ENCODE measurements at places on chromosomes 7 and 10.

DNA sequence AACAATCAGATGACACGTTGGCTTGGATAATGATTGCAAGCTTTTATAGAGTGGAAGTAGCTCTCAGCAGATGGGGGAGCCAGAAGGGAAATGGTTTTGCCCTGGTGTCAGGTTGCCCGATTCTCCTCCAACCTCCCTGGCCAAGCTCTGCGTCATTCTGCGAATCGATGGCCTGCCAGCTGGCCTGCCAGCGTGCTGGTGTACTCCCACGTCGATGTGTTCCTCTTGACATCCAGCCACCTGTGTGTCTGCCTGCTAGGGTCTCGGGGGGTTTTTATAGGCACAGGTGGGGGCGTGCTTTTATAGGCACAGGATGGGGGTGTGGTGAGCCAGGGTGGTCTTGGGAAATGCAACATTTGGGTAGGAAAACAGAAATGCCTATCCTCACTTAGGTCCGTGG, 4.6 kb downstream of the NET1 start:
- DNase-seq = no peak

DNA sequence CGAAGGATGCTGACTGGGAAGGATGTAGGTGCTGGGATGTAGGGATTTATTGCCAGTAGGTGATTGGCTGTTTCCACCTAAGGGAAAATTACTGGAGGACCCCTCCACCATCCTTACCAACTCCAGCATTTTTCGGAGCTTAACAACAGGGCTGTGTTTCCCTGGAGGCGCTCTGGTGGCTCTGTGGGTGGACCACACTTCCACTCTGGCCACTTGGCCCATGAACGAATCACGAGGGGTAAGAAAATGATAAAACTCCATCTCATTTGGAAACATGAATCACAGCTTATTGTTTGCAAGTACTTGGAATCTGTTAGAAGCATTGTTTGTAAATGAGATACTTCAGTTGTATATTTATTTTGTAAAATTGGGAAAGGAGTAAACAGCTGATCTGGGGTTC, 3.0 kb downstream of the DOCK1 start:
- no peak for DNase-seq

DNA sequence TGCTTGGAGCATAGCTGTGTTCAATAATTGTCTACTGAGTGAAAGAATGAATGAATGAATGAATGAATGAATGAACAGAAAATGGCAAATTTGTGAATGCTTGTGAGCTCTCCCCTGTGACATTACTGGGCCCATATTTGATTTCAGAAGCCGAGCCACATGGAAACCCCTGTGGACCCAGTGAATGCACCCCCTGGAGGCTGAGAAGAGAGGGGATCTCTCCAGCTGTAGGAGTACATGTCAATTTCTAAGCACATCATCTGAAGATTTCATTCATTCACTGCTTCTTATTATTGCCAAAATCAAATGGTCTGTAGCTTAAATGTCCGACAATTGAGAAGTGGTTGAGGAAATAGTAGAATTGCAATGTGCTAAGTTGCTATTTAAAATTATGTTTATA, 58.3 kb upstream of the DOCK1 start:
- no peak for DNase-seq

DNA sequence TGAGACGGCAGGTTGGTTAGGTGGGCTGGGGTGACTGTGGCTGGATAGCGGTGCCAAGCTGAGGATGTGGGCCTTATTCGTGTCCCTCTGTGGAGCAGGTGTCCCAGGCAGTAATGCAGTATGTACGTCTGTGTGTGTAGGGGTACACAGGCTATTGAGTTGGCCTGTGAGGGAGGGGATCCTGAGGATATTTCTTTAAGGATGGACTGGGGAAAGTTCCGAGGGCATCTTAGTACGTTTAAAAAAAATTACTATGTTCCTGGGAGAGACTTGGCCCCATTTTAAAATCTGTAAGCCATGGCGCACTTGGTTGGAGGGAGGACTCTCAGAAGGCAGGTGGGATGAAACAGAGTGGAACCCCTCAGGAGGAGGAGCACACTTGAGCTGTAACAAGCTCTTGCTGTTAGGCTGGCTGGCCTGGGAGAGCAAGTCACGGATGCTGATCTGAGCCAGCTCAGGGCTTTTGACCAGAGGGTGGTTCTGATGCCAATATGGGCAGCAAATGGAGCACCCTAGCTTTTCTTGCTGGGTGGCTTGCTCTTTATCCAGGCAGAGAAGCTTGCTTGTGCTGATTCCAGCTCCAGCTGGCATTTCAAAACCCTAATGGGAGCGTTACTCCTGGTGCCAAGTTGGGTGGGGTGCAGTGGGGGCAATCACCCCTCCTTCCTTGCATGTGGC, 765 bp downstream of the WBP1L start:
- no peak for DNase-seq

- no peak for DNase-seq
Measured at GRCh38 chr10:107442035-107442505, 277.6 kb upstream of the SORCS1 start.

- DNase-seq = no peak
Measured at GRCh38 chr10:75648351-75648750, 216.9 kb downstream of the LRMDA start.

- DNase-seq = no peak
Measured at GRCh38 chr7:31407178-31407676, 66.7 kb upstream of the NEUROD6 start.

GRCh38 chr7:47357361-47357760, 224.6 kb downstream of the TNS3 start:
- DNase-seq = no peak

DNA sequence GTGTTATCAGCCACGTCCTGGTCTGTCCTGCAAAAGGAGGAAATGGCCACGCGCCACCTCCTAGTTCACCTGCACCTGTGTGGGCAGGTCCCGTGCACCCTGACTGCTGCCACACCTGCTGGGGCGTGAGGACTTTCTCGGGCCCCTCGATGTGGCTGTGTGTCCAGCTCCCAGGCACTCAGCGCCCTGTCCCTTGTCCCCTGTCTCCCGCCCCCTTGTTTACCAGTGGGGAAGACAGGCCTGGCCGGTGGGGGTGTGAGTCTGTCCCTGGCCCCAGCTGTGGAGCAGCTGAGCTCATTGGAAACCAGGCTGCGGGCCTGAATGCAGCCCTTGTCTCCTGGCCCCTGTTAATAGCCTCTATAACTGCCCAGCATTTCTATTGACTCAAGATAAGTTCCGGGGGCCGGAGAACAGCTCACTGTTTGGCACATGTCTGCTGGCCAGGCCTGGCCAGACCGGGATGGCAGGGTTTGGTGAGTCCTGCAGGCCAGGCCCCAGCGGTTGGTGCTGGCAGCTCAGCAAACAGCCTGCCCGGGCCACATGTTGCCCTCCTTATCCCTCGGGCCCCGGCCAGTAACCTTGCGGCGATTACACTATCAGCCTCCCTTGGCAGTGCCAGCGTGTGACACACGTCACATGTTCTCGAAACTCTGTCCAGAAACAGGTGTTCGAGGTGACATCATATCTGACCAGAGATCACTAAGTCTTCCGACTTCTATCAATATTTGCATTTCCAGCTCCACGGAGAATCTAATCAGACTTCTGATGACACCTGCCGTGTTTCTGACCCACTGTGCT, 52.1 kb downstream of the FOXL3 start:
- no peak for DNase-seq

DNA sequence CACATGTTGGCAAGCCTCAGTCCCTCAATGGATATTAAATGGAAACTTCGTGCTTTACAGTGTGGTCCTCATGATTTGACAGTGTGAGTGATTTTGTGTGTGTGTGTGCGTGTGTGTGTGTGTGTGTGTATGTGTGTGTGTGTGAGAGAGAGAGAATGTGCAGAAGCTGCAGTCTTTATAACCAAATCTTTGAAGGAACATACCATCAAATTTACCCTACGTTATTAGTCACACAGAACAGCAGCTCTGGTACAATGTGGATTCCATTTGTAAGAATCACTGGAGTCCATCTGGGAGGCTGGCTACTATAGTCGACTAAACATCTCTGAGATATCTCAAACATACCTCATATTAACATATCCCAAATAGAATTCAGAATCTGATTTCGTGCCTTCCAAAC, 928.0 kb upstream of the POT1 start:
- no peak for DNase-seq

DNA sequence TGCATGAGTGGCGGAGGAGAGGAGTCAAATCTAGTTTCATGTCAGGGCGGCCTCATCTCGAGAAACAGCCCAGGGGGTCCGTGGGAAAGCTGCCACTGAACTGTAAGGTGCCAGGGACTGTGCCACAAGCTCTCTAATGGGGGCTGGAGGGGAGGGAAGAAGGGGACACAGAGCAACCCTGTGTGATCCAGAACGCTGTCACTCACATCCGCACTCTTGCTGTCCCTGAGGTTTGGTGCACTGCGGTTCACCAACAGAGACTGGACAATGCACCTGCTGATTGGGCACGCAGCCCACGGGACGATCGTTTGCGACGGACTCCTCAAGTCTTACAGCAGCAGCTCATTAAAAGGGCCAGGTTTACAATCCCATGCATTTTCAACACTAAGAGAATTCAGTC, 47.7 kb downstream of the AMZ1 start:
- no peak for DNase-seq

DNA sequence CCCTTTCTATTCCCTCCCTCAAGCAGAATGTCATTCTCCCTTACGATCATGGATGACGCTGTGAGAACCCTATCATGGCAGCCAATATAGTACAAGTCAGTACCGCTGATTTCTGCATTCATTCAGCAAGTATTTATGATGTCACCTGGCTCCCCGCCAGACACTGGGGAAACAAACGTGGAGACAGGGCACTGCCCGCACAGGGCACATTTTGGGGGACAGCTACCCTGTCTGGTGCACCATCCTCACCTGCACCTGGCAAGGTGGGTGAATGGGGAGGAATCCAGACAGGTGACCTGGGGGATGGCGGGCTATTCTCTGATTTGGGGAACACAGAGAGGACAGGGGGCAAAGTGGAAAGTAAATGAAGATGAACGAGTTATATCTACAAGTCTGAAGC, 28.4 kb downstream of the MKI67 start:
- DNase-seq = no peak

DNA sequence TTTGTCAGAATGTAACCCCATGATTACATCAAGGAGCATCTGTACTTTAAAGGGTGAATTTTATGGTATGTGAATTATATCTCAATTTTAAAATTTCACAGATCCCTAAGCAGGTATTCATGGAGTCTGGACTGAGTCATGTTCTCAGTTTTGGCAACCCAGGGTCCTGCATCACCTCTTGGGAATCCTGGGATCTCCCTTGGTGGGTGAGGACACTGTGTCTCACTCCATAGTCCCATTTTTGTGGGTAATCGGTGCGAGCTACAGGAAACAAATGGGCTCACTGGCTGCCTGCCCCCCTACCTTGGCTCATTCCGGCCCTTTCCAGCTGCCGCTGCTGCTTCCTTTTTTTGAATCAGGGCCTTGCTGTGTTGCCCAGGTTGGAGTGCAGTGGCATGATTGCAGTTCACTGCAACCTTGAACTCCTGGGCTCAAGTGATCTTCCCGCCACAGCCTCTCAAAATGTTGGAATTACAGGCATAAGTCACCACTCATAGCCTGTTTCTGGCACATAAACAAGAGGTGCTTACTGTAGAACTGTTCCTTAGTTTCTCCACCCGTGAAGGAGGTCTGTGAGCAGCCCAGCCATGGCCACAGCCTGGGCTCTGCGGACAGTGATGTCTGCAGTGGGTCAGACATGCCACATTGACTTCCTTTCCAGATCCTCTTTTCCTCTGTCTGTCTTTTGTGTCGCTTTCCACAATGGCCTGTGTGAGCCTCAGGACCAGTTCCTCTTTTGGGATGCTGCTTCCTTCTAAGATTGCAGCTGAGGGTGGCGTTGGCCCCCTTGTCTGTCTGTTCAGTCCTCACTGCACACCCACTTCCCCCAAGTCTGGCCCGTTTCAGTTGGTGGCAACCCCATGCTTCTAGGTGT, 14.5 kb downstream of the PALD1 start:
- DNase-seq = no peak

DNA sequence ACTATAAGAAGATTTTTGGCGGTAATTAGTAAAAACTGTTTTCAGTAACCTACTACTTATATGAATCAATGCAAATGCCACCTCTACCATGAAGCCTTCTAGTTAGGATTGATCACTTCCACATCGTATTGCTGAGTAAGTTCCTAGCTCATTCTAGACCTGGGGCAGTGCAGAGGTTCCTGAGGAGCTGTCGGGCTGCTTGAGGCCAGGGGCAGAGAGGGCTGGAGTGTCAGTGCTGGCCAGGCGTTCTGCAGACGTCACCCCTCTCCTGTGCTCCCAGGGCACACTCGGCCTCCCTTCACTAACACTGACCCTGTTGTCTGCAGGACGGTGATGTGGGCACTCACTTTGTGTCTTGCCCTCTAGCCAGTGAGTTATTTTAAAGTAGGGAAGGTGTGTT, 275.7 kb downstream of the CELF2 start:
- no peak for DNase-seq

DNA sequence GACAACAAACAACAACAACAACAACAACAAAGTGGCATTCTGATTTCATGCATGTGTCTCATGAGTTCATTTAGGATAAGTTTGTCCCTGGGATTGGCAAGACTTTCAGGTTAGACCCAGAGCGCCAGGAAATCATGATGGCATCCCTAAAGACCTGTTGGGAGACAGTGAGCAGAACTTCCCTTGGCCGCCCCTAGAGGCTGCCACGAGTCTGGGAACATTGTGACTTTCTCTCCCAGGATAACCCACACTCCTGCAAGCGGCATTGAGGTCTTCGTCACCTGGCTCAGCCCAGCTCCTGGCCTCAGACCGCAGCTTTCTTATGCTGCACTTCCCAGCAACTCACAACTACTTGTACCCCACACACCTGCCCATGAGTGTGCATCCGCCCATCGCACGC, 80.5 kb upstream of the RNF32 start:
- no peak for DNase-seq

- DNase-seq = no peak
Measured at GRCh38 chr7:91683823-91684222, 196.7 kb downstream of the MTERF1 start.
